Hematopoietic multipotent progenitor cell treated with erythropoietin and hydrocortisone succinate and interleukin-3 and kit ligand, for 6 days (in vitro differentiated cells): ENCODE measurements at places on chromosomes 3 and 15.

DNA sequence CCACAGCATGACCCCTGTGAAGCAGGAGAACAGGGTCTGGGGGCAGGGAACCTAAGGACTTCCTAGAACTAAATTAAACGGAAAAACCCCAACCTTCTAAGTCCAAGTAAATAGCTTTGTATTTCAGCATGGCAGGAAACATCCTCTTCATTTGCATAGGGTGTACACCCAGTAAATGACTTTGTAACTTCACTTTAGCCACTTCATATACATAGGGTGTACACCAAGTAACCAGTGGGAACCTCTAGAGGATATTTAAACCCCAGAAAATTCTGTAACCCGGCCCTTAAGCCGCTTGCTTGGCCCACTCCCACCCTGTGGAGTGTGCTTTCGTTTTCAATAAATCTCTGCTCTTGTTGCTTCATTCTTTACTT is 41.8 kb downstream of the FSD2 start:
- DNase-seq = no peak

- DNase-seq = no peak
Measured at GRCh38 chr3:6654670-6655069, 206.2 kb upstream of the GRM7 start.

- DNase-seq = no peak
Measured at GRCh38 chr15:59873644-59874272, 130.4 kb upstream of the FOXB1 start.

- no peak for DNase-seq
Measured at GRCh38 chr15:78101423-78102105, 9.2 kb downstream of the SH2D7 start.
